ENCODE measurements at places on chromosomes 11 and 22.

- no peak for DNase-seq
Observed at GRCh38 chr22:29030016-29030617, 31.5 kb downstream of the C22orf31 start.

DNA sequence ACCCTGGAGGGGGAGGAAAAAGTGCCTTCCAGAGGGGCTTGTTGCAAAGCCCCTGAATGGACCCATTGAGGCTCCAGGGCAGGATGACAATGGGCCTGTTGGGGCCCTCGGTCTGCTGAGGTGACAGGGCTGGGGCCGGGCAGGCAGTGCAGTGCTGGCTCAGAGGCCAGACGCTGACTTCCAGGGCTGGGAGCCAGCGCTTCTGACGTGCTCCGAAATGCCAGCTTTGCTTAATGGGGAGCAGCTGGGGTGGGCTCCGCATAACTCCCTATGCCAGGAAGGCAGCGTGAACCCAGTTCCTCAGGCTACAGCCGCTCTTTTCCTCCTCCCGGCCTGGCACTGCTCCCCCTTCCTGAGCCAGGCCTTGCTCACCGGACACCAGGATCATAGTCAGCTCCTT, 17.7 kb downstream of the NAV2 start:
- no peak for DNase-seq

- DNase-seq: no peak
Observed at GRCh38 chr11:15591112-15591537, 476.4 kb downstream of the INSC start.

DNA sequence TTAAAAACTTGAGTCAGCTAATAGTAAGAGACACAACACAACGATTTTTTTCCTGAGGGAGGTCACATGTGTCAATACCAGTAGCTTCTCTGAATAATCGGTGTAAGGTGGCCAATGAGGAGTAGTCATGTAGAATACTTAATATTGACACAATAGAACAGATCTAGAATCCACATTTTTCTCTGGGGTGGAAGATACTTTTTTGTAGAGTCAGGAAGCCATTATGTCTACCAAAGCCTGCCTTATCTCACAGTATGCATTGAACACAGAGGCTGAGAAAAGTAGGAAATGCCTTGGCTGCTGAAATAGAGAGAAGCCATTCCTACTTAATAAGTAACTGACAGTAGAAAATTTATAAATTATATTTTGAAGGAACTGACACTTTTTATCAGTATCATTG, 725.0 kb downstream of the METTL15 start:
- no peak for DNase-seq

DNA sequence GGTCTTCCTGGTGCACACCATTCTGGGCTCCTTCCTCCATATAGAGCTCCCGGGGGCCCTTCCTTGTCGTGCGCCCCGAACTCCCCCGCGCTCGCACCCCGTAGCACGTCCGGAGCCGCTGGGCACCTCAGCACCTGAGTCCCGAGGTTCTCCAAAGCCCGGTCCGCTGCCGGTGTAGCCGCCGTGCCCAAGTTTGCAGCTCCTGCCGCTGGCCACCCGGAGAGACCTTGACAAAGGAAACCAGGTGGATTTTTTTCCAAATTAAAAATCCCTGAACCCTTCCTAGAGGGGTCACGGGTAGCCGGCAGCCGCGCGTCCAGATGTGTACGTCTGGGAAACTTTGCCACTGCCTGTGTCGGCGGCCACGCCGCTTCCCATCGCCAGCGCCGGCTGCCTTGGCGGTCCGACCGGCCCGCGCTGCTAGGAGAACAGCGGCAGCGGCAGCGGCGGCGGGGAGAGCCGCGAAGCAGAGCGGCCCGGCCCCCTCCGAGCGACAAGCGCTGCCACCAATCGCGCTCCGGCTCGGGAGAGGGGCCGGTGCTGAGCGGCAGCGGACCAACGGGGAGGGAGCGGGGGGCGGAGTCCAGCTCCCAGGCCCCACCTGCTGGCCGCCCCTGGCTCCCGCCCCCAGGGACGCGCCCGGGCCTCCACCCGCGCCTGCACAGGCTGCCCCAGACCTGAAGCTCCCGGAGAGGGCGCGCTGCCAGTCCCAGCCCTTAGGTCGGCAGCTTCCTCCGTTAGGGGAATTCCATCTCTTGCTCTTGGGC, at the start of gene GALNT18:
GALNT18 (minus strand) TSS at position 433 of the 767 bp plus-strand sequence.
- peak; percentile 94 for DNase-seq
